Stimulated activated CD4-positive, alpha-beta T cell treated with anti-CD3 and anti-CD28 coated beads, Interleukin-15, amount 100 ng/mL, for 1 hour (primary cell): ENCODE measurements at places on chromosomes 3 and 15.

GRCh38 chr15:41263891-41264351 is 32.9 kb downstream of the CHP1 start:
- DNase-seq = no peak

DNA sequence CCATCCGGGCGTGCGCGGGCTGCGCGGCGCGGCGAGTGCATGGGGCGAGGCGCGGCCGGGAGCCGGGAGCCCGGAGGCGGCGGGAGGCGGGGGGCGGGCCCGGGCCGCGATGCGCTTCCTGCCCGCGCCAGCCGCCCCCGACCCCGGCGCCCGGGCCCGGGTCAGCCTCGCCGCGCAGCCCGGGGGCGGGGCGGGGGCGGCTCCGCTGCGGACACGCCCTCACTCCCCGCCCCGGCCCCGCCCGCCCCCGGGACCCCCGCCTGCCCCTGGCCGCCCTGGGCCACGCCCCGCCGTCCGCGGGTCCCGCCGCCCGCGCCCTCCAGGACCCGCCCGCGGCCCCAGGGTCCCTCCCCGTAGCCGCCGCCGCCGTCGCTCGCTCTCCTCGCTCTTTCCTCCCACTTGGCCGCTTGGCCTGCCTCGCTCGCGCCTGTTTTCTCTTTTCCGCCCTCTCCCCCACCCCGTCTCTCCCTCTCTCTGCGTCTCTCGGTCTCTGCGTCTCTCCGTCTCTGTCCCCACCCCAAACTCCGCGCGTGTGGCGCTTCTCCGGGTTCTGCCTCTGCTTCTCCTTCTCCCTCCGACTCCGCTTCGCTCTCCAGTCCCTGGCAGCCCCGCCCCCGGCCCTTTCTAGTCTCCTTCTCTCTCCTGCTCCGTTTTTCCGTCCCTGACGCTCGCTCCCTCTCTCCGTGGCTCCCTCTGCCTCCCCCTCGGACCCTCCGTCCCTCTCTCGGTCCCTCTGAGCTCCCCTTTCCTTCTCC is at the start of gene PLXND1:
PLXND1 (minus strand) TSS at position 41 of the 755 bp plus-strand sequence; CDS start at position 4, 37 bp downstream.
- DNase-seq = no peak

DNA sequence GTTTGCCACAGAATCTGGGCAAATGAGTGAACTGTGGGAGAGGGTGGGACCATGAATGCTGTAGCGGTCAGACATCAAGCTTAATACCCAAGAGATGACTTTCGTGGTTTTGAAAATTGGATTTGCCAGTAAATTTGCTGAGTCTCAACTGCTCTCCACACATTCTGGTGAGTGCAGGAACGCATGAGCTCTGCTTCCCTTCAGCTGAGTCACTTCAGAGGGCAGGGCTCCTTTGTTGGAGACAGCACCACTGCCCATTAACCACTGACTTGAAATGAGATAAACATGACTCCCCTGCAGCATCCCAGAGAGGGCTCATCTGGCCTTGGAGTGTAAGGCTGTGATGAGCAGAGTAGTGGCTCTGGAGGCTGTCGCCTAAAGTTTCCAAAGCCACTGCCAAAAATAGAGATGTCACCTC is 22.6 kb downstream of the RARRES1 start:
- no peak for DNase-seq

- DNase-seq = no peak
Observed at GRCh38 chr3:47571391-47572175, 7.1 kb downstream of the CSPG5 start.

DNA sequence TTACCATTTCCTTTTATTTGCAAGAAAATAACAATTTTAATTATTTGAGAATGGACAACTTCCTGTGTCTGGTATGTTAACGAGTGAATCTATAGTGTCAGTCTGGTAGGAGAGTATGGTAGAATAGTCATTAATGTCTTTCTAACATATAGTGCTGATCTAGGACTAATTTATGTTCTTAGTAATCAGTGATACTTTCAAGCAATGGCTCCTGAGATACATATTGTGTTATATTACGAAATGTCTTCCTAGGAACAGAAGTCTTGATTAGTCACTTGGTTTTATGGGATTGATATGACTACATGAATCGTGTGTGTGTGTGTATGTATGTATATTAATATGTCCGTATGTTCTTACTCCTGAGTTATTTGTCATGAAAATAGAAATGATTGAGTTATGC is 66.6 kb upstream of the PAQR5 start:
- no peak for DNase-seq

DNA sequence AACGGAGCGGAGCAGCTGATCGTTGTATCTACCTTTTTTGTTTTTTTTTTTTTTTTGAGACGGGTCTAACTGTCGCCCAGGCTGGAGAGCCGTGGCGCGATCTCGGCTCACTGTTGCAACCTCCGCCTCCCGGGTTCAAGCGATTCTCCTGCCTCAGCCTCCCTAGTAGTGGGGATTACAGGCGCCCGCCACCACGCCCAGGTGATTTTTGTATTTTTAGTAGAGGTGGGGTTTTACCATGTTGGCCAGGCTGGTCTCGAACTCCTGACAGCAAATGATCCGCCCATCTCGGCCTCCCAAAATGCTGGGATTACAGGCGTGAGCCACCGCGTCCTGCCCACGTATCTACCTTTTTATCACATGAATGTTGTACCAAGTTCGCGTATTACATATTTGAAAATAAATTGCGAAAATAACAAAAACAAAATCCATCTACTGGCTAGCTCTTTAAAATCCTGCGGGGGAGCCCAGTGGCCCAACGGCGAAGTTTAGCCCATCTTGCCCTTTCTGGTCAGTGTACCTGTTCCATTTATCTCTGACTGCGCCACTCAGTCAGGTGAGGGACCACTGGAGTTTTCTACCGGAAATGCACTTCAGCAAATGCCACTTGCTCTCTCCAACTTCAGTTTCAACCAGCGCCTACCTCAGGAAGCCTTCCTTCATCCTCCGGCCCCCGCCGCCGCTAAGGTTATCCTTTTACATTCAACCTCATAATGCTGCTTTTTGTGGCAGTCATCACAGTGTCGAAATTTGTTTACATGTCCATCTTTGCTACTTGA is 1.2 kb upstream of the EIF3J start:
- no peak for DNase-seq

GRCh38 chr3:6806991-6807390 is 53.9 kb upstream of the GRM7 start:
- DNase-seq = no peak

GRCh38 chr3:40873476-40873875 is 325.8 kb upstream of the CTNNB1 start:
- no peak for DNase-seq

- no peak for DNase-seq
Observed at GRCh38 chr15:62888623-62889022, 153.9 kb upstream of the TPM1 start.

- DNase-seq = no peak
Observed at GRCh38 chr3:123406598-123406997, 42.3 kb downstream of the ADCY5 start.

DNA sequence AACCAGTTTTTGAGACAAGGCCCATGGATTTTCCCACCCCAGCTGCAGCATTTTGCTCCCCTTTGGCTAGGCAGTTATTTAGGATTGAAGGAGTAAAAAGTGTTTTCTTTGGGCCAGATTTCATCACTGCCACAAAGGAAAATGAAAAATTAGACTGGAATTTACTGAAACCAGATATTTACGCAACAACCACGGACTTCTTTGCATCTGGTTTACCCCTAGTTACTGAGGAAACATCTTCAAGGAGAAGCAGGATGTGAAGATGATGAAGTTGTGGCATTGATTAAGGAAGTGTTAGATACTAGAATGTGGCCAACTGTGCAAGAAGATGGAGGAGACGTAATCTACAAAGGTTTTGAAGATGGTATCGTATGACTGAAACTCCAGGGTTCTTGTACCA is 165.2 kb upstream of the MYRIP start:
- DNase-seq = no peak
